ENCODE measurements at places on chromosomes 7 and 10.

- DNase-seq = no peak
These were observed 16.1 kb upstream of the JMJD1C start for GRCh38 chr10:63481815-63482421.

DNA sequence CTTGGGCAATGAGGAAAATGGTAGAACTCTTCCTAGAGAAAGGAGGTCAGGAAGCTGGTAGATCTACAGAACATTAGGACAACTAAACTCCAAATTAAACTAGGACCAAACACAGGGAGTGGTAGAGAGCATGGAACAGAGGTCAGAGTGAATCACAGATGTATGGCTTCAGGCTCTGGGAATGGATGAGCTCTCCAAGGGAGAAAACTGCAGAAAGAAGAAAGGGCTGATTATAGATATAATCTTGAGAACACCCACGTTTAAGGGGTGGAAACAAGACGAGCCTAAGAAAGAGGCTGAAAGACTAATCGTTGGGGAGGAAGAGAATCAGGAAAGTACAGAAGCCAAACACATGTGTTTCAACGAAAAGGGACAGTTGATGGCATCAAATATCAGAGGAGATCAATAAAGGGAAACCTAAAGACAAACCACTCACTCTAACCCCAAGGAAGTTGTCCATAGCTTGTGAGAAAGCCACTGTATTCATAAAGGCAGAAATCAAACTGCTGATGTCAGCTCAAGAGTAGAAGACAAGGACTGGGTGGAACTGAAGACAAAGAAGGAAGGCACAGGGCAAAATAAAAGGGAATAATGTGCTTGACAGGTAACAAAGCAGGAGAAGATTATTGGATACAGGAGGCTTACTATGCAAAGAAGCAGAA is 41.4 kb downstream of the NUDCD3 start:
- DNase-seq = no peak

DNA sequence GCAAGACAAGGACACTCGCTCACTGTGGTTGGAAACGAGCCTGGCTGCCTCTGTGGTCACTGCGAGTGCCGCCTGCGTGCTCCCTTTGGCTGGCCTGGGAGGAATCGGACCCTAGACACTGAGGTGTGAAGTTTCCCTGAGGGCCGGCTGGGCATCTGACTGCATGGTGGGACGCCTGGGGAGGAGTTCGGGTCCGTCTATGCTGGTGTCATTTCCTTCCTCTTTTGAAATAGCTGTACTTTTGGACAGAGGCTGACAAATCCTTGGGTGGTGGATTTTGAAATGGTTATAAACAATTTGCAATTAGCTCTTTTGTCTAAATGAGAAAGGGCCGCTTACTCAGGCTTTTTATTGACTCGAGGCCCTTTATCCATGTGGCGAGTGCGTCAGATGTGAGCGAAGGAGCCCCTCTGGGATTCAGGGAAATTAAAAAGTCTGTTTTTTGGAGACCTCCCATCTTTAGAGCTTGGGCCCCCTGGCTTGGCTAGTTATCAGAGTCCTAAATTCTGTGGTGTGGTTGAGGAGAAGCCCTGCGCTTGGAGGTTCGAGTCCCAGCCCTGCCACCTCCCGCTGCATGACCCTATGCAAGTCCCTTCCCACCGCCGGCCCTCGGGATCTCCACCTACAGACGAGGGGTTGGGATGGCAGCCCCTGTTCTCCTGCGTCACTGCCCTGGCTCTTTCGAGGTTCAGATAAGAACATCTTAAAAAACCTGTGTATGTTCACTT is 147.1 kb downstream of the RGS10 start:
- DNase-seq = no peak

DNA sequence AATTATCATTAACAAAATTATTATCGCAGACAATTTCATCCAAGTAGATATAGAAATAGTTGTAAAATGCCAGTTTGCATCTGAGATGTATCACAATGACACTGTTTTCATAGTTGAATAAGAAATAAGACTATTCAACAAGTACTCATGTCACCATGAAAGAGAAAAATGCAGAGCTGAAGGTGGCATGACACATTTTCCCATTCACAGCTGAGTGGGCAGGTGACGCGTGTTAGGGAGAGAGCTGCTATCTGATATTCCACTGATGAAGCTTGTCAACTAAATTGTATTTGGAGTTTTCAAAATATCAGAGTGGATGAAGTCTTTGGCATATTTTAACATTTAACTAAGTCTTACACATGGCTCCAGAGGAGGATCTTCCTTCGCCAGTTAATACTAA is 70.3 kb upstream of the HDAC9 start:
- DNase-seq = no peak

DNA sequence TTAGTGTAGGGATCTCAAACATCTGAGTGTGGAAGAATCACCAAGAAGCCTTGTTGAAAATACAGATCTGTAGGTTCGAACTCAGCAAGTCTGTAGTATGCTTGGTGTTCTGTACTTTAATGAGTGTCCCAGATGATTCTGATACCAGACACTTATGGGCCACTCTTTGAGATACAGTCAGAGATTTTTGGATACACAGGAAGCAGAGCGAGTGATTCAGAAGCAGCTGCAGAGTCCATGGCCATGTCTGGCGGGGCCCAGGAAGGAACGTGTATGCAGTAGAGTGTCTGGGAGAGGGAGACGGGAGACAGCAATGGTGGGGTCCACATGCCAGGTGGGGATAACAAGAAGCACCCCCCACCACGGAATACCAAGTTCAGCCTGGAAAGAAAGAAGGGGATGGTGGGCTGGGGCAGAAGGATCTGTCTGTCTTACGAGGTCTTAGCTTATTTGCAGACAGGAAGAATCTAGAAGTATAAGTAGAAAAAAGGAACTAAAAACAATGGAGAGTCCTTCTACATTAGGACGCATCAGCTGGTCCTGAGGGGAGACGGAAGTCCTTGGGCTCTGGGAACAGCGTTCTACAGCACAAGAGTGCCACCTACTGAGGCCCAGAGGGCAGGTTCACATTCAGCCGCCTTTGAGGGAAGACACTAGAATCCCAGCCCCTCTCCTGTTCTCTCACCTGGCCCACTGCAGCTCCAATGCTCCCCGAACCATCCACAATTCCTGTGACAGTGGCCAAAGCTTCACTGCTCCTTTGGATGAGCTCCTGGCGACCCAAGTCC is 55.4 kb downstream of the SLC37A3 start:
- peak; percentile 27 for DNase-seq

- DNase-seq = no peak
These were observed 16.8 kb upstream of the HBP1 start for GRCh38 chr7:107152011-107152410.

GRCh38 chr10:26621243-26621888 is 76.1 kb upstream of the PDSS1 start:
- DNase-seq = no peak

DNA sequence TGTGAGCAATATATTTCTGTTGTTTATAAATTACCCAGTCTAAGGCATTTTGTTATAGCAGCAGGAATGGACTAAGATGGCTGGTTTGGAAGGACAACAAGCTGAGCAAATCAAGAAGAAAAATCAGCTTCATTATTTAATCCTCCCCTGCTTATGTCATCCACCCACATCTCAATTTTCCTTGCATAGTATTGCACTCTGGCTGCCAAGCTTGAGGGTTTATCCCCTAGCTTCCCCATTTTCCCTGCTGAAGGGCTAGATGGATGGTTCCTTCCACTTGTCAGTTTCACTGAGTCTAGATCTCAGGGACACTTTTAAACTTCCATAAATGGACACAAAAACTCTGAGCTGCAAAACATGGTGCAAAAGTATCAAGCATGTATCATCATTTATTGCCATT is 75.2 kb upstream of the LAMB4 start:
- DNase-seq = no peak

DNA sequence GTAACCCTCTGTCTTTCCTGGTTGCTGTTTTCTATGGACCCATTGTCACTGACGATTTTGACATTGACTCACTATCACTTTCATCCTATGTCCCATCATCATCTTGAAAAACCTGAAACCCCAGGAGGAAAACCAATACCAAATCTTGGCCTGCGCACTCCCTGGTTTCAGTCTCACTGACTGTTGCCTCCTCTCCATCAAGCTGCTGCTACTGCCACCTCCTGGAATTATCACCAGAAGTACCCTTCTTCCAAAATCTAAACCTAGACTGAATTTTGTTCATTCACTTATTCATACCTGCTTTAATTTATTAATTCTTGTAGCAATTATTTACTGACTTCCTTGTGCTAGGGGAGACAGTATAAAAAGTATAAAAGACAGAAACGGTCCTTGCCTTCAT is 44.5 kb upstream of the ACBD5 start:
- DNase-seq = no peak
